ENCODE measurements at places on chromosomes 1 and 21.

GRCh38 chr1:174401075-174401474, 46.7 kb upstream of the GPR52 start:
- no peak for DNase-seq

DNA sequence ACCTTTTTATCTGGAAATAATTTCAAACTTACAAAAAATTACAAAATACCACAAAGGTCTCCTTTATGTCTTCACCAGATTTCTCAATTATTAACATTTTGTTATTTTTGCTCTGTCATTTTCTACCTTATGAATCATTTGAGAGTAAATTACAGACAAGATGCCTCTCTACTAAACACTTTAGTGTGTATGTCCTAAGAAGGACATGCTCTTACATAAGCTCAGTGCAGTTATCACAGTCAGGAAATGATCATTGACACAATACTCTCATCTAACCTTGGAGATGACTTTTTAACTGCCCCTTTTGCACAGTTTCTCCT, 378.9 kb upstream of the RUNX1 start:
- no peak for DNase-seq

GRCh38 chr1:149879556-149879955, 19.8 kb upstream of the BOLA1 start:
- DNase-seq, result no peak

GRCh38 chr1:32062867-32063230, 9.9 kb upstream of the TMEM39B start:
- DNase-seq, result no peak

DNA sequence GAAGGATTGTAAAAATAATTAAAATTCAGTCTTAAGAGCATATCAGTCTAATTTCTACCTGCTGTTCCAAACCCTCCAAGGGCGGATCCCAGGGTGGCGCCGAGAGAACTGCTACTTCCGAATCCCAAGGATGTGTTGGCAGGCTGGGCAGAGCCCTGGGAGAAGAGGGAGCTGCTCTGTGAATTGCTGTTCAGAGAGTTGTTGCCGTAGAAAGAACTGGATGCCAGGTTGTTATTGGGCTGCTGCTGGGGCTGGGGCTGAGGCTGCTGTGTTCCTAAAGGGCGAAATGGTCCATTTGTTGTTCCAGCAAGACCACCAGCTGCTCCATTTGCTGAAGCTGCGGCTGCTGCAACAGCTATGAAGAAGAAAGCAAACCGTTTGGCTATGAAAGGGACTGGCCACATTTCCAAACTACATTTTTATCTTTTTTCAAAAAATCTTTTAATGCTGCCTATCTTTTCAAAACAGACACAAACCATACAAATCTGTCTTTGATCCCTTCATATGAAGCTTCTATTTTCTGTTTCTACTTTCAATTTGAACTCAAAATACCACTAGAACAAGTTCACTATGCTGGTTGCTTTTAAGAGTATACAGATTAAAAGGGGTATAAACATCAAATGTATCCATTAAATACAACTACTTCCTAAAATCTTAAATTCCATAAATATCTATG, 57.5 kb upstream of the SDC3 start:
- DNase-seq, result peak; percentile 58

- no peak for DNase-seq
Measured at GRCh38 chr1:180360333-180361075, 130.4 kb downstream of the LHX4 start.

DNA sequence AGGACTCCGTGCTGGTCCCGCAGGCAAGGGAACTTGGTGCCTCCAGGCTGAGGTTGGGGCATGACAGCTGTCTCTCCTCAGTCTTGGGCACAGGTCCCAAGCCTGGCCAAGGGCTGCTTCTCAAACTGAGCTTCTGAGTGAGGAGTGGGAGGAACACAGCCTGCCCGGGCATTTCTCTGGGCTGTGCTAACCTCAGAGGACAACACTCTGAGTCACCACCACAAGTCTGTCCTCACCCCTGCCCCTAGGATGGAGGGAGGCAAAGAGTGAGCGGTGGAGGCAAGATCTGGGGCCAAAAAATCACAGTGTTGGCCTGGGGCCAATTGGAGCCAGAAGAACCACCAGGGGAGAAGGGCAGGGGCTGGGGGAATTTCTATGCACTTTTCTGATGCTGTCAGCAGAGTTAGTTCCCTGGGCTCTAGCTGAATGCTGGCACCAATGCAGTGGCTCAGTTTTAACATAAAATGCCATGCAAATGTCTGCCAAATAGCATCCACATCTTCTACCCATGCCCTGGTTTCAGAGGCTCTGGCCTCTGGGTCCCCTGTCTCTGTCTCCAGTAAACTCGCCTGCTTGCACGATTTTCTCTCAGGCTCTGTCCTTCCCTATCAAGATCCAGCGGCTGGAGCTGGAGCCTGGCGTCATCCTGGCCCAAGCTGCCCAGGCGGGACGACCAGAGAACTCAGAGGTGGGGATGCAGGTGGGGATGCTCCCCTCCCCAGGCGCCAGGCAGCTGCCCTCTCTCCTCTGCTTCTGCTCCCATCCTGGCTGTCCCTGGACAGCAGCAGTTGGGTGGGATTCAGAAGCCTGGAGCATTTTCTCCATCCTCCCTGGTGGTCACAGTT, 11.0 kb upstream of the CDK18 start:
- peak; percentile 52 for DNase-seq
